ENCODE measurements at places on chromosomes 6 and 20.

GRCh38 chr6:5506149-5506548 lies 244.8 kb downstream of the FARS2 start:
- DNase-seq, result no peak

DNA sequence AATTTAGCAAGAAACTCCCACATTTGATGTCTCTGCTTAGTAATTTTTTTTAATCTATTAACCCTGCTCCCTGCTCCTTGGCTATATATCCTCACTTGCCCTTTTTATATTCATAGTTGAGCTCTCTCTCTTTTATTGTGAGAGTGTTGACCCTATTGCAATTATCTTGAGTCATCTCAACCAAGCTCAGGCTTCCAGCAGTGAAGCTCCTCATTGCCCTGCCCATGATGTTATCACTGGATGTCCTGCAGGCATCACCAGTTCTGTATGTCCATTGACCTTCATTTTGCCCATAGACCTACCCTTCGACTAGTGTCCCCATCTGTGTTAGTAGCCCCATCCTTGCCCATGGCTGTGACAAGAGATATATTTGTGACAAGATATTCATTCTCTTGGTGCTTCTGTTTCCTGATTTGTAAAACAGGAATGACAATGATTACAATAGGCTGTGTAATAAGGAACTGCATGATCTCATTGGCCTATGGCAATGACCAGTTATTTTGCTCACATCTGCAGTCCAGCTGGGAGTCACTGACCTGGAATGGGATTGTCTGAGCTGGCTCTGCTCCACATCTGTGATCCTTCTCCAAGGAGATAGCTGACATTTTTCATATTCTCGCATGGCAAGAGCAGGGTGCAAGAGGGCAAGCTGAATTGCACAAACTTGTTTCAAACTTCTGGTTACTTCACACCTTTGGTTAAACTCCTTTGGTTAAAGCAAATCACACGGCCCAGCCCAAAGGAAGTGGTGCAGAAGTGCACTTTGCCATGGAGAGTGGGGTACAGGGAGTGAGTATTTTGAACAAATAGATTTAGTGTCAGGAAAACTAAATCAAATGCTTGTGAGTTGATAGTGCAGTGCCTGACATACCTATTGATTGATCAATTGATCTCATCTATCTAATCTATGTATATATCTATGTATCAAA lies 47.7 kb upstream of the CST5 start:
- no peak for DNase-seq

DNA sequence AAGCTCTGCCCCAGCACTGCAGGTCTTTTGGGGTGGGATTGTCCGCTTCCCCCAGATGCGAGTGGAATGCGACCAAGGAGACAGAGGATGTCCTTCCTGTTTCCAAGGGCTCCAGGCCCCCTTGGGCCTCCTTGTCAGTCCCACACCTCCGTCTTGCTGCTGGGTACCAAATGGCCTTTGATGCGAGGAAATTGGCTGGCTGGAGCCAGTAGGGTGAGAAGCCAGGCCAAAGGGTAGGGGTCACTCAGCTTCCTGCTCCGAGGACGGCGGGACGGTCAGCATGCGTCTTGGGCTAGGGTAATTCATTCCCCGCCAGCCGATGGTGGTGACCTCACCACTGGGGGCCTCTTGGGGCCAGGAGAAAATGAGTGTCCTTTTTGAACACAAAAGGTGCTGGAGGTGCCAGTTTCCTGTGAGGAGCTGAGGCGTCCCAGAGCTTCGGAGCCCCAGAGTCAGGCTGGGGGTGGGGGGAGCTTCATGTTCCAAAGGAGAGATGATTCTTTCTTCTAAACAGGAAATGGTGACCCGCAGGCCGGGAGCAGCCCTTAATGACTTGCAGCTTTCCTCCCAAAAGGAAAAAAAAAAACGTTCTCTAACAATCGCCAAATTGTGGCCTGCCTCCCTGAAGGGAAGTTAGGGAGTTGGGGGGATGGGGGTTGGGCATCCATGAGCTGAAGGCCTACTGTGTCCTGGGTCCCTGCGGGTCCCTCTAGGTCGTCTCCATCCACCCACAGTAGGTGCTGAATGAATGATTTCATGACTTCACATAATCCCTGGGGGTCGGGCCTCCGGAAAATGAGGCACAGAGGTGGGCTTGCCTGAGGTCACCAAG lies 6.7 kb downstream of the SNAI1 start:
- no peak for DNase-seq

GRCh38 chr6:83354747-83355146 lies 76.1 kb downstream of the ME1 start:
- no peak for DNase-seq

- no peak for DNase-seq
Measured at GRCh38 chr6:147579667-147580066, 71.2 kb downstream of the SAMD5 start.

Data from activated naive CD4-positive, alpha-beta T cell (primary cell).